A549 treated with ZK216348 at 1 μM for 4 hours (cell line): ENCODE measurements at places on chromosomes 6 and 20. TPM values are rescaled to one million over a fixed set of nuclear protein-coding genes. Genes with fewer than 3 reads are reported as not detected.

MMP24 gene
- 16.5 to 27.8 TPM (median 26.2 TPM) in 5 replicates for total RNA-seq

CCDC28A gene
- 9.3 to 14.5 TPM (median 13.5 TPM) in 5 replicates for total RNA-seq

HLA-DQA2 gene
- not detected in 5 replicates for total RNA-seq

MAFB gene
- 0.07 to 0.14 TPM (median 0.09 TPM) in 5 replicates for total RNA-seq

OR2B6 gene
- 0.15 to 0.62 TPM in 2 of 5 replicates, not detected in the others for total RNA-seq
